ENCODE measurements at places on chromosomes 12 and 14.
A peak's percentile ranks its signal among the peaks of the same experiment; 100 is the strongest.

GRCh38 chr12:7015555-7016370 is 2.5 kb downstream of the LPCAT3 start:
- H3K27ac ChIP-seq = no peak overlapping the region
- H3K4me1 ChIP-seq = peaks cover 30% of the 10 kb centered on the region

DNA sequence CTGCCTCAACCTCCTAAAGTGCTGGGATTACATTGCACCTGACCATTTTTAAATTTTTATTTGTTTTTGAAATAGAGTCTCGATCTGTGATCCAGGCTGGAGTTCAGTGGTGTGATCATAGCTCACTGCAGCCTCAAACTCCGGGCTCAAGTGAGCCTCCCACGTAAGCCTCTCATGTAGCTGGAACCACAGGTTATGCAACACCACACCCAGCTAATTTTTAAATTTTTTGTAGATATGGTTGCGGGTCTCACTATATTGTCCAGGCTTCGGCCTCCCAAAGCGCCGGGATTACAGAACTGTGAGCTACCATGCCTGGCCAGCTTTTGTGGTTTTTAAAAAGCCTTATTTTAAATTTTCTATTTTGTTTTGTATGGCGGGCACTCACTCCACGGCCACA is 2.2 kb upstream of the DRAM1 start:
- H3K27ac ChIP-seq = no peak overlapping the region
- H3K4me3 ChIP-seq = no peak overlapping the region
- no peaks in the 10 kb centered on the region for H3K27me3 ChIP-seq
- peaks cover 3% of the 10 kb centered on the region for H3K36me3 ChIP-seq

GRCh38 chr14:92108345-92109254 is 2.2 kb upstream of the ATXN3 start:
- peaks cover 29% of the 10 kb centered on the region for H3K4me1 ChIP-seq
- no peak for DNase-seq
- H3K27ac ChIP-seq = no peak overlapping the region

DNA sequence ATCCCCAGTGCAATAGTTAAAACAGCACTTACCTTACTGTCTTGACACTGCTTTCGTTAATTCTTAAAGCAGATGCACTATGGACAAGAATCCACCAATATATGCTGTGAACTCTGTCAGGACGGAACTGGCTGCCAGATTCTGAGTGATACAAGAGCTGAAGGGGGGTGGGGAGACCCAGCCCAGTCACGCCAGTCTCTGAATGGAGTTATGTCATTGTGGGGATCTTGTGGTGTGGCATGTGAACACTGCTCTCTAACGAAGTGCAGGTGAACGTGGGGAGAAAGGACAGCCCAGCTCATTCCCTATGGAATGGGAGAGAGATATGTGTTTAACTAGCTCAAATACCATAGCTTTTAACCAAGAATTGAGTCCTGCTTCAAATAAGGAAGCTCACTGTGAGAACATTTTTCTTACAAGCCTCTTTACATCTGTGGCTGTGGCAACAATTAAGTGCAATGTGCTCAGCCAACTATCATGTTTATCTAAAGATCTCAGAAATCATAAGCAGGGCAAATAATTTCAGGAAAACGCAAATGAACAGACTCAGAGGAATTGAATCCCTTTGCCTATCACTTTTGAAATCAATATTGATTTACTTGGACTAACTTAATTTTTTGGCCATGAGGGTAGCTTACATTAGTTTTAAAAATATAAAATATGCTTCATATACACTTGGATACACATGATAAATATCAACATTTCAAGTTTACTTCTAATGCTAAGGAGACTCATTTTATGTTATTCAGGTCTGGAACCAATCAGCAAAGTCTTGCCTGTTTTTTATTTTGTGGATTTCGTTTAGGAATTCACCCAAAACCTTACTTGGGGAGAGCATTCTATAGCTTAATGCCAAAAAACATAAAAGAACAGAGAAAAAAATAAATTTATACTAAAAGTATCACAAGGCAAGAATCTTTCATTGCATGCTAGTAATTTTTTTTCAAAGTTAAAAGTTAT is at the start of gene LUM:
LUM (minus strand) TSS at position 129 of the 960 bp plus-strand sequence. CDS start 2,515 bp downstream, outside the sequence.
- no peak within 1 kb of the TSS for H3K4me3 ChIP-seq
- H3K27ac ChIP-seq = no peak within 1 kb of the TSS
- H3K27me3 ChIP-seq = no peaks in the 10 kb centered on the region
- H3K36me3 ChIP-seq = no peaks in the 10 kb centered on the region
- H3K4me1 ChIP-seq = no peaks in the 10 kb centered on the region

- no peak overlapping the region for H3K27ac ChIP-seq
- no peaks in the 10 kb centered on the region for H3K27me3 ChIP-seq
- no peaks in the 10 kb centered on the region for H3K36me3 ChIP-seq
- H3K4me3 ChIP-seq = no peak overlapping the region
- peaks cover 2% of the 10 kb centered on the region for H3K4me1 ChIP-seq
- DNase-seq = no peak
These were observed 372.2 kb downstream of the GXYLT1 start for GRCh38 chr12:41772478-41772877.

DNA sequence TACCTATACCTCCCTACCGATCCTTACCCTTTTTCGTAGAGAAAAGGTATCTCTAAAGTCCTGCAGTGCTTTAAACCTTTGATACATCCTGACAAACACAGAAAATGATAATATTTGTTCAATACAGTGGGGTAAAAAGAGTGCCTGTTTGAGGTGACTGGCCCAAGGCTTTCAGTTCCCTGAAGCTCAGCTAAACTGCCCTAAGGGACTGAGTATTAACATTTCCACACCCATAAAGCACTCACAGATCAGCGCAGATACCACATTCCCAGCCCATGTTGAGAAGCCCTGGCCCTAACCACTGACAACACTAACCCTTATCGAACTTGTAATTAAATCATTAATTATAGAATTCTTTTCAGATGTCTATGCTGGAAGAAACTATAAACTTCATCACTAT is 108.7 kb downstream of the DIP2B start:
- no peak for DNase-seq
- no peak overlapping the region for H3K27ac ChIP-seq
- H3K27me3 ChIP-seq = no peaks in the 10 kb centered on the region
- H3K4me3 ChIP-seq = no peak overlapping the region

- peaks cover 1% of the 10 kb centered on the region for H3K27me3 ChIP-seq
- no peak overlapping the region for H3K27ac ChIP-seq
- H3K36me3 ChIP-seq = no peaks in the 10 kb centered on the region
- no peaks in the 10 kb centered on the region for H3K4me1 ChIP-seq
- H3K4me3 ChIP-seq = no peak overlapping the region
- DNase-seq = no peak
These were observed 44.4 kb downstream of the PLEKHG7 start for GRCh38 chr12:92747151-92747550.

DNA sequence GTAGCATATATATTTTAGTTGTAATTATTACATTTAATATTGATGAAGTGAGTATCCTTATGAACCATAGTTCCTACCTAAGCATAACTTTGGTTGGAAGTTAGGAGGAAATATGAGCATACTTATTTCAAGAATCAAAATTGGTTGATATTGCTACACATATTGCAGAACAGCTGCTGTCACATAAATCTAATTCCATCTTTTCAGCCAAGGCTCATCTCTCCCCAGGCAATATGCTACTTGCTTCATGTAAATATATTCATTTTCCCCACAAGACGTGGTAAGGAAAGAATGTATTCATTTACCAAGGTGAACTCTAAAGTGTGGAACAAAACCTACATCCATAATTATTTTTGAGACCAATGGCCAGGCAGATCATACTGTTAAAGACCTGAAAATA is 62.5 kb upstream of the HIF1A start:
- no peak for DNase-seq
- H3K4me3 ChIP-seq = no peak overlapping the region
- H3K36me3 ChIP-seq = no peaks in the 10 kb centered on the region
- H3K4me1 ChIP-seq = peaks cover 8% of the 10 kb centered on the region

GRCh38 chr12:72323881-72324280 is 51.7 kb downstream of the TRHDE start:
- H3K36me3 ChIP-seq = no peaks in the 10 kb centered on the region
- DNase-seq = no peak
- no peak overlapping the region for H3K4me3 ChIP-seq

GRCh38 chr12:69131077-69131476 is 108.3 kb upstream of the CPSF6 start:
- H3K4me3 ChIP-seq = no peak overlapping the region
- no peak overlapping the region for H3K27ac ChIP-seq
- H3K4me1 ChIP-seq = no peaks in the 10 kb centered on the region
- H3K27me3 ChIP-seq = peaks cover 13% of the 10 kb centered on the region
- H3K36me3 ChIP-seq = no peaks in the 10 kb centered on the region

DNA sequence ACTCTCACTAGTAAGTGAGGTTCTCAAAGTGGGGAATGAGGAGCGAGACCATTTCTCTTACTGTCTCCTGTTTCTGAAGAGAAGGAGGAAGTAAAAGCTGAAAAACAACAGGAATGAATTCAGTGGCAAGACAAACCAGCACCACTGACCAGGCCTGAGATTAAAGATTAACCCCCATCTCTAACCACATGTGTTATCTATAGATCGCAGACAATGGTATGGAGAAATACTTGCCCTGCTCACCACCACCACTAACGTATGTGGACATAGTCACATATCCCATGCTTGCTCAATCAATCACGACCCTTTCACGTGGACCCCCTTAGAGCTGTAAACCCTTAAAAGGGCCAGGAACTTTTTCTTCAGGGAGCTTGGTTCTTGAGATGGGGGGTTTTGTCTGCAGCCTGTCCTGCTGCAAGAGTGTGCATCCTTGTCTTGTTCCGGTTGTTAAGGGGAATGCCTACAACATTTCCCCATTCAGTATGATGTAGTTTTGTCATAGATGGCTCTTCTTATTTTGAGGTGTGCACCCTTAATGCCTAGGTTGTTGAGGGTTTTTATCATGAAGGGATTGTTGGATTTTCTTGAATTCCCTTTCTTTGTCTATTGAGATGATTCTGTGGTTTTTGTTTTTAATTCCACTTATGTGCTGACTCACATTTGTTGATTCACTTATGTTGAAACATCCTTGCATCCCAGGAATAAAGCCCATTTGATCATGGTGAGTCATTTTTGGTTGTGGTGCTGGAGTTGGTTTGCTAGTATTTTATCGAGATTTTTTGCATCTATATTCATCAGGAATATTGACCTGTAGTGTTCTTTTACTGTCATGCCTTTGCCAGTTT is 698.8 kb upstream of the LMO3 start:
- H3K4me1 ChIP-seq = no peaks in the 10 kb centered on the region
- DNase-seq = no peak
- no peaks in the 10 kb centered on the region for H3K27me3 ChIP-seq
- no peak overlapping the region for H3K27ac ChIP-seq
- no peak overlapping the region for H3K4me3 ChIP-seq

DNA sequence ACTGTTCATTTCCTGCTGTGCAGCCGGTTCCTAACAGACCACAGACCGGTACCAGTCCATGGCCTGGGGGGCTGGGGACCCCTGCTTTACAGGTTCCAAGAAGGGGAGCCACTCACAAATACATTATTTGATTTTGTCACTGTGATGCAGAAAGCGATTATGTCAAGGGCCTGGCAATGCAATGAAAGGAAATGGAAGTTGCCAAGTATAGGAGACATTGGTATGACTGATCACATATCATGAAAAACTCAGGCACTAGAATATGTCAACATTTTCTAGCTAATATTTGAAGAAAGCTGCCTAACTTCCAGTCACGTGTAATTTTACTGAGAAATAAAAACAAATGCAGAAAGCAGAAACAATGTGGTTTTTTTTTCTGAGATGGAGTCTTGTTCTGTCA is 68.9 kb upstream of the USP44 start:
- no peak overlapping the region for H3K4me3 ChIP-seq
- no peaks in the 10 kb centered on the region for H3K36me3 ChIP-seq
- no peak overlapping the region for H3K27ac ChIP-seq
- H3K4me1 ChIP-seq = no peaks in the 10 kb centered on the region
- DNase-seq = no peak

DNA sequence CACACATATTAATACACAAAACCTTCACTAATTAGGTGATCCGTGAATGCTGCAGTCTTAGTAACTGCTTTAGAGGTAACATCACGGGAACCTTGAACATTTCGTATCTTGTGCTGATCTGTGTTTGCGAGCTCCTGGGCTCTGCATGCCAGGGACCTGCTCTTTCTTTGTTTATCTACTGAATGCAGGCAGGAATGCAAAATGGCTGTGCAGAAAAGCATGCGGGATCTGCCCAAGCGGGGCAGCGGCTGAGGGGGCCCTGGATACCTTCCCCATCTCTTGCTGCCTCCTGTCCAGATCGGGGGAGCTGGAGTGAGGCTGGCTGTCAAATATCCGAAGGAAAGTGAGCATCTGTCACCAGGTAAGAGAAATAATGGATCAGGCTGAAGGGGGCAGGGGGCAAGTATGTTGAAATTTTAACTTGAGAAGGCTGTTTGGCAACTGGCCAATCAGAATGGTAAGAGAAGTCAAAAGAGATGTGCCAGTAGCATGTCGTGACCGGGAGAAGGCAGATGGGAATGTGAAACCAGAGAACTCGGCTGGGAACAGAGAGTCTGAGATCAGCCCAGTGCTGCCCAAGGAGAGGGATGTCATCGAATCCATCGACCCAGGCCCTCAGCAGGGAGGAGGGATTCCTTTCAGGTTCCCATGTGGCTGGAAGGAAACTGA is 191.4 kb downstream of the TTC7B start:
- DNase-seq = no peak
- H3K4me3 ChIP-seq = no peak overlapping the region
- no peak overlapping the region for H3K27ac ChIP-seq
- H3K4me1 ChIP-seq = no peaks in the 10 kb centered on the region

DNA sequence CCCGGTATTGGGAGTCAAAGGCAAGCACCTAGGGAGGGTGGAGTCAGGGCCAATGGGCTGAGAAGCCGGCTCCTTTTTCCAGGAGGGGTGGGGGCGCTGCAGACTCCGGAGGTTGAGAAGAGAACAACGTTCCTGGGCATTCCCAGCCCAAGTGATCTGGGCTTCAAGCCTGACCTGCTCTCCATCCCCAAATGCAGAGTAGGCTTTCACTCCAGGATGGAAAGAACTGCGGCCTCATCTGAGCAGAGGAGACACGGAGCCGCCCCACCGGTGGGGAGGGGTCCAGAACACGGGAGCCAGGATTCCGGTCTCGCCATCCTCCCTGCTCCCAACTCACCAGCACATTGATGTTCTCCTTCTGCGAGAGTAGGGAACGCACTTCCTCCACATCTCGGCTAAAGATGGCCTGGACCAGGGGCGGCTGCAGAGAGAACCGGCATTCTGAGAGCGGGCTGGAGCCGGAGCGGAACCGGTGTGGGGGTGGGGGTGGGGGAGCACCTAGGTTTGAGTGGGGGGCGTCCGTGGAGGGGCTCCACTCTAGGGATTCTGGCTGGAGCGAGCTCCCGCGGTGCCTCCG is 605 bp downstream of the ANKRD52 start:
- no peaks in the 10 kb centered on the region for H3K27me3 ChIP-seq
- H3K27ac ChIP-seq = peak overlapping the region; percentile 62
- no peak for DNase-seq
- H3K4me1 ChIP-seq = peaks cover 22% of the 10 kb centered on the region
- peak overlapping the region; percentile 82 for H3K4me3 ChIP-seq

- DNase-seq = no peak
- no peak overlapping the region for H3K27ac ChIP-seq
- H3K4me1 ChIP-seq = no peaks in the 10 kb centered on the region
- H3K36me3 ChIP-seq = no peaks in the 10 kb centered on the region
- no peak overlapping the region for H3K4me3 ChIP-seq
These were observed 39.8 kb downstream of the GRIN2B start for GRCh38 chr12:13941258-13942249.

GRCh38 chr12:89880690-89881350 is 172.2 kb upstream of the ATP2B1 start:
- H3K4me1 ChIP-seq = peaks cover 37% of the 10 kb centered on the region
- DNase-seq = peak; percentile 70
- H3K27ac ChIP-seq = peak overlapping the region; percentile 88
- peaks cover 10% of the 10 kb centered on the region for H3K36me3 ChIP-seq
- no peaks in the 10 kb centered on the region for H3K27me3 ChIP-seq

Measured in activated CD4-positive, alpha-beta memory T cell treated with anti-CD3 and anti-CD28 coated beads, Interleukin-2, amount 10 ng/mL, durations not matched to agents 7 days and 5 days (primary cell).